ENCODE measurements at places on chromosomes 13 and 19. TPM values are rescaled to one million over a fixed set of nuclear protein-coding genes. Genes with fewer than 3 reads are reported as not detected.

- DNase-seq, result no peak
Observed at GRCh38 chr19:49255674-49256073, 69.3 kb downstream of the SLC6A16 start.

DNA sequence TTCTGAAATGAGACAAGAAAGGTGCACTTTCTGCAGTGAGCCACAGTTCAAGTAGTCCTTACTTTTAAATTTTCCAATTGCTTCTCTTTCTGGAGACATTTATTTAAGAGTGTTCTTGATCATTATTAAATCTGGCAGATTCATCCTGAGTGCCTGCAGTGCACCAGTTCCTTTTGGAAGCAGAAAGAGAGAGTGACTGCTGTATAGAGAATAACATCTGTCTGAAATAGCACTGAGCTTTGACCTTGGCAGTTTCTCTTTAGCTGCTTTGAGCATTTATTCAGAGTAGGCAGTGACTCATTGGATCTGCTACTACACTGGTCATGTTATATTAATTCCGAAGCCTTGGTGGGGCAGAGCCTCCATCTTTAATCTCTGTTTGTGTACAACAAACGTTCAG, 1373.7 kb downstream of the PCDH9 start:
- DNase-seq, result no peak

DNA sequence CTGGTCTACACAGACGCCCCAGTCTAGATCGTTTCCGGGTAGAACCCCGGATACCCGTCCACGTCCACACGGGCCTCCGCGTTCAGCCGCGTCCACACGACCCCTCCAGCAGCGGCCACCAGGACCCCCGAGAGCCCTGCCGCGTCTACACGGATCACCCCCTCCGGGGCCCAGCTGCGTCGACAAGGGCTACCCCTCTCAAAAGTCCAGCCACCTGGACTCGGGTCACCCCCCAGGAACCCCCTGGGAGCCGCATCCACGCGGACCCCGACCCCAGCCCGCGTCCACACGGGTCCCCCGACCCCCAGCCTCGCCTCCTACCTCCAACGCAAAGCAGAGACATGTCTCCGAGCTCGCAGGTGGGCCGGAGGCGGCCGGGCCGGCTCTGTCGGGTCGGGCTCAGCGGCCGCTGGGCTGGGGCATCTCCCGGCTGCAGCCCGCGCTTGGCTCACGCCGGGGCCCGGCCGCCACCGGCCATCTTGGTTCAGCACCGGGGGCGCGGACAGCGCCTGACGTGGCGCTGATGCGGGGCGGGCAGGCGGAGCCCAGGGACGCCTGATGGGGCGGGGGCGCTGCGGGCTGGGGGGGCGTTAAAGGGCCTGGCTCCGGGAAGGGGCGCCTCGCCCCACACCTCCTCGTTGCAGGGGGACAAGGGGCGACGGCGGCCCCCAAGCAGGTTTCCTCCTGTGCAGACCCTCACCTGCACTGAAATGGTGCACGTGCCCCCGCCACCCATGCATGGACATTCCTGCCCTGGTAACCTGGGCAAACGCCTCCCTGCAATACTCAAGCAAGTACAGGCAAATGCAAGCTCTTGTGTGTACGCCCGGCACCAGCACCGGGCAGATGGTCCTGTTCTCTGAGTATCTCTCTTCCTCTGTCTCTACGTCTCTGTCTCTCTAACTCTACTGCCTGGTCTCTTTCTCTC, at the start of gene UNC13A:
Gene UNC13A, minus strand, starts transcription at position 498 of the 928 bp plus-strand sequence. Its CDS starts 155 bp downstream, at position 343.
- DNase-seq, result peak; percentile 56

GRCh38 chr13:79485014-79485811, 4.3 kb downstream of the NDFIP2 start:
- DNase-seq, result no peak

DNA sequence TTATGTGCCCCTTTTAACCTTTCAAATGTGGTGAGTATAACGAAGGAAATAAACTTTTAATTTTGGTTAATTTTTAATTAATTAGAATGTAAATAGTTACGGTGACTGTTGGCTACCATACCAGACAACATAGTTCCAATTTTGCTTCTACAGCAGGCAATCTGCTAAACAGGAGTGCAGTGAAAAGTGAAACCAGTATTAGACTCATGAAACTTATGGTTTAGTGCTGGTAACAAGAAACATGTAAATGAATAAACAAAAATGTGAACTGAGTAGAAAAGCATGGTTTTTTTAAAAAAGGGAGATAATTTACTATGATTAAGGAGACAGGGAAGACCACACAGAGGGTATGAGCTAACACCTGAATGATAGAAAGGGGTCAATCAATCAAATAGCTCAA, 478.4 kb downstream of the PCDH9 start:
- DNase-seq, result no peak

CDX2 gene
- total RNA-seq, result not detected

KCNK6 gene
- 15.9 TPM for total RNA-seq

MKNK2 gene
- total RNA-seq, result 141 TPM

FBXO17 gene
- total RNA-seq, result 1.00 TPM

Data from heart right ventricle (tissue), 16 donors.